Activated CD8-positive, alpha-beta memory T cell treated with anti-CD3 and anti-CD28 coated beads for 48 hours (primary cell): ENCODE measurements at places on chromosomes 6 and 20.
A peak's percentile ranks its signal among the peaks of the same experiment; 100 is the strongest.

- DNase-seq: no peak
Measured at GRCh38 chr20:1382670-1383069, 10.2 kb downstream of the FKBP1A start.

- no peak for DNase-seq
Measured at GRCh38 chr6:21469213-21469612, 124.3 kb upstream of the SOX4 start.

GRCh38 chr6:89145956-89146717 lies at the start of gene PM20D2:
TSS of gene PM20D2 (plus strand) at chr6:89146055. CDS start at chr6:89146145, 90 bp downstream.
- DNase-seq: peak; percentile 62

GRCh38 chr6:44268095-44268628 lies 2.1 kb upstream of the TMEM151B start:
- no peak for DNase-seq

GRCh38 chr20:57175397-57176010 lies 90.9 kb downstream of the BMP7 start:
- no peak for DNase-seq

DNA sequence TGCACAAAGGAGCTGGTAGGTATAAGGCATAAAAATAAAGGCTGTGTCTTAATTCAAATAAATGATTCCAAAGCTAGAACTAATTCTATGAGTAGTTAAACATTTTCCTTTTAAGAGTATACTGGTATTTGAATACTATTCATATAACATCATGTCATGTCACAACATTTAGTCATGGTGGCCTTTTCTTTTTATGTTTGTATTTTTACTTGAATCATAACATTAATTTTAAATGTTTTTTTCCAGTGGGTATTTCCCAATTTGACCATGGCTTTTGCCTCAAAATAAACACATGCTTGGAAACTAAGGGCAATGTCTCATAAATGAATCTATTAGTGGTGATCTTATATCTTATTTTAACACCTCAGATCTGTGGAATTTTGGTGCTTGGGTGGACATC lies 177.1 kb downstream of the CD109 start:
- DNase-seq: no peak

DNA sequence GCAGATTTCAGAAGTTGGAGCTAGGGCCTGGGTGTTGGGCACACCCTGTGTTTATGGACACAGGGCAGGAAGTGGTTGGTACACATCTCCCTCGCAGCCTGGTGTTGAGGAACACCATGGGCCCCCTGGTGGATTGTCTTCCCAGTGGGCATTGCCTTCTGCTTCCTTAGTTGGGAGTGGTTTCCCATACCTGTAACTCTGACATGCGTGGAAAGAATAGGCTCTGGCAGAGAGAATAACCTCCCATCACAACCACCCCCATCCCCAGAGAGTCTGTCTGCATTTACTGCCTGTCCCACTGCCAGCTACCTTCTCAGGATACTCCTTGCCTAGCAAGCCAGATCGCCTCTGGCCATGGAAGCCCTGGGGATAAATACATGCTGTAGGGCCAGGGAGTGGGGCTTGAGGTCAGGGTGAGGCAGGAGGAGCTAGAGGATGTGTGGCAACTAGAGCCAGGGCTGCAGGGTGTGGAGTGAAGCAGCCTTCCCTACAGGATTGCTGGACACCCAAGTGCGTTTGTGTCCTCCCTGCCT lies 14.7 kb downstream of the LRRC73 start:
- no peak for DNase-seq

GRCh38 chr20:62120990-62121775 lies 1.1 kb upstream of the LSM14B start:
- no peak for DNase-seq

DNA sequence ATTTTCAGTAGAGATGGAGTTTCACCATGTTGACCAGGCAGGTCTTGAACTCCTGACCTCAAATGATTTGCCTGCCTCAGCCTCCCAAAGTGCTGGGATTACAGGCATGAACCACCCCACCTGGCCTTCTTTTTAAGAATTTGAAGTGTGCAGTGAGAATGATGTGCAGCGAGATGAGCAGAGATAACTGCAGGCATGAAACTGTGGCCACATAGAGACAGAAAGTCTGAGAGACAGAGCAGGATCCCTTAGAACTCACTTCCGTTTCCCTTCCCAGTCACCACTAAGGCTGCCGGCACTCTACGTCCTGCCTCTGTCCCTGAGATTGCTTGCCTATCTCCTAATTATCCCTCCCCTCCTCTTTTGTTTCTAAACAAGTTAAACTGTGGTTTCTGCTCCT lies 27.2 kb downstream of the IL22RA2 start:
- DNase-seq: no peak

DNA sequence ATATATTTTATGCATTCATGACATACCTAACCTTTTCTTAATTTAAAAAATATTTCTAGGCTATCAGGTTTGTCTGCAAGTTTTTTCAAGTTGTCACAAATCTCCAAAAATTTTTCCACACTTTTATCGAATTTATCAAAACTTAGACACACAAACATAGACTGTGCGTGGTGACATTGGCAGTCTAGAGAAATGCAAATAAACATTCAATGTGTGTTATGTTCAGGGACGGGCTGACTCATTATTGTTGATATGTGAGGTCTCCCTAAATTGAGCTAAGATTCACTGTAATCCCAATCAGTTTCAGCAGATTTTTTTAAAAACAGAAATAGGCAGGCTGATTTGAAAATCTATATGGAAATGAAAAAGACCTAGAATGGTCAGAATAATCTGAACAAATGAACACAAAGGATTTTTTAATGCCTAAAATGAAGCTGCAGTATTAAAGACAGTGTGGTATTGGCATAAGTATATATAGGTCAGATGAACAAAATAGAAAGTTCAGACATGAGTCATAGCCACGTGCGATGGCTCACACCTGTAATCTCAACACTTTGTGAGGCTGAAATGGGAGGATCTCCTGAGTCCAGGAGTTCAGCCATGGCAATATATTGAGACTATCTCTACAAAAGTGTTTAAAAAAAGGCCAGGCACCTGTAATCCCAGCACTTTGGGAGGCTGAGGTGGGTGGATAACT lies 19.2 kb downstream of the BLTP3A start:
- DNase-seq: no peak

DNA sequence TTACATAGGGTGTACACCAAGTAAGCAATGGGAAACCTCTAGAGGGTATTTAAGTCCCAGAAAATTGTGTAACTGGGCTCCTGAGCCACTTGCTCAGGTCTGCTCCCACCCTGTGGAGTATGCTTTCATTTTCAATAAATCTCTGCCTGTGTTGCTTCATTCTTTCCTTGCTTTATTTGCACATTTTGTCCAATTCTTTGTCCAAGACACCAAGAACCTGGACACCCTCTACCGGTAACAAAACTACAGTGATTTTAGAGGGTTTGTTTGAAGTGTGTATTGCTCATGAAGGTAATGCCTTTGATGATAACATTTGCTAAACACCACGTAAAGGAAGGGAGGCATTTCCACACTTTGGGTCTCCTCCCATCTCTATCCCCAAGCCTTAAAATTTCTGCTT lies 46.2 kb downstream of the MYB start:
- DNase-seq: no peak

DNA sequence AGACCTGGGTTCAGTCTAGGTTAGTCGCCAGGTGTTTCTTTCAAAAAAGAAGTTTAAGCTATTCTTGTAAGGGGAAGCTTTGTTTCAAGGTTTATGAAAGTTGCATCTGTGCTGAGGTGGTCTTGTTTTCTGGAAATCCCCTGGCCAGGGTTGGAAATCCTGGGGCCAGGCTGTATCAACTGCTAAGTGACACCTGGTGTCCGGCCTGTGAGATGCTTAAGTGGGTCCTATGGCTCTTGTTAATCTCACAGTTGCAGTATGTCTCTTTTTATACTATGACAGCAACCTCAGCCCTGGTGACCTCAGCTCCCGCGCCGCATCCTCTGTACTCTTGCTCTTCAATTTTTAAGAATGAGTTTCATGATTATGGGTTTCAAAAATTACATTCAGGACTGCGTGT lies 72.0 kb downstream of the CHMP4B start:
- DNase-seq: no peak

GRCh38 chr6:90118581-90118980 lies 178.1 kb downstream of the BACH2 start:
- no peak for DNase-seq

GRCh38 chr20:63058696-63059335 lies 52.1 kb upstream of the BHLHE23 start:
- DNase-seq: no peak

DNA sequence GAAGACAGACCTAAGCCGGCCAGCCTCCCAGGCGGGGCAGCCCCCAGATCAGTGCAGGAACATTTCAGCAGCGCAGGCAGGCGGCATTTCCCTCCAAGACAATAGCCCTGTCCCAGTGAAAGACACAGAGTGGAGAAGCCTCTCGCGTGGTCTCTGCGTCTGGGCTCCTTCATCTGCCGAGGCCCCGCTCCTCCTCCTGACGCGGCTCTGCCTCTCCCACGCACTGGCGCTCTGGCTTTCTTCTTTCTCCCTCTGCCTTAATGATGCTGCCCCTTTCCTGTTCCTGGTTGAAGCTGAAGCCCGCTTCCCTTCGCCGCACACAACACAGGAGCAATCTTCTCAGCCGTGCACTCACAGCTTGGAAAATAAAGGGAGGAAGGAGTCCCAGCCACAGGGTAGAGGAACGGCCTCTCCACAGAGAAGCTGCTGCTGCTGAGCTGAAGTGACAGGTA lies 347.5 kb downstream of the CDH4 start:
- DNase-seq: no peak

- no peak for DNase-seq
Measured at GRCh38 chr20:11702721-11703518, 214.8 kb upstream of the BTBD3 start.

DNA sequence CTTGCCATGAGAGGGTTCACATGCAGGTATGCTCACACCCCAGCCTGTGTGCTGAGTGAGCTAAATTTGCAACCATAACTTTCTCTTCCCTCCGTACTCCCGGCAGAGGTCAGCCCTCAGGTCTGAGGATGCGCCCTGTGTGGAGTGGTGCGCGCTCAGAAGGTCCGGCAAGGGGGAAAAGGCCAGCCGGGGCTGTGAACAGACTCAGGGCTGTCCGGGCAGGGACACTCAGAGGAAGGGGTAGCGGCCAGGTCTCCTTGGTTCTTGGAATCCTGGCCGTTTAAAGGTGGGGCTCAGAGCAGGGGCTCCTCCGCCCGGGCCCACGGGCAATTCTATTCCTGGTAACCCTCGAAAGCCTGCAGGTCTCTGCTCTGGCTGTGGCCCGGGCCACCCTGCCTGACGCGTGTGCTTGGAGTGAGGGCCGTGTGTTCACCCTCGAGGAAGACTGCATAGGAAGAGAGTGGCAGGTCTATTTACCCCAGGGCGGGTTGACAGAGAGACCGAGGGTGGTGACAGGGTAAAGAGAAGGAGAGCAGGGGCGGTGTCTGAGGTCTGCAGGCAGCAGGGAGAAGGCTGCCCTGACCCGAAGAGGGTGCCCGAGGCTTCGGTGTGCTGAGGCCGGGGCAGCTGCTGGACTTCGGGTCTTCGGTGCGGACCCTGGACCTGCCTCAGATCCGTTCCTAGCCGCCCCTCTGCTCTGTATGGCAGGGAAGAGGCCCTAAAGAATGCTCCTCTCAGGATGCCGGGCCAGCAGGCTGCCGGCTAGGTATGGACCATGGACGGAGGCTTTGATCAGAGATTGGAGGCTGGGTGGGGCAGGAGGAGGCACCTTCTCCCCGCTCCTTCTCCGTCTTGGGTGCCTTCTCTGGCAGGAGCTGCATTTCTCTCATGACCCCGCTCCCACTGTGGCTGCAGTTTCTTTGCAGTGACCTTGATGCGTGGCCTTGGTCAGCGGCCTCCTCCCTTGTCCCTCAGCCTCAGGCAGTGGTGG lies 131.1 kb upstream of the ARMC2 start:
- no peak for DNase-seq

- no peak for DNase-seq
Measured at GRCh38 chr6:143022587-143022986, 38.1 kb upstream of the AIG1 start.

DNA sequence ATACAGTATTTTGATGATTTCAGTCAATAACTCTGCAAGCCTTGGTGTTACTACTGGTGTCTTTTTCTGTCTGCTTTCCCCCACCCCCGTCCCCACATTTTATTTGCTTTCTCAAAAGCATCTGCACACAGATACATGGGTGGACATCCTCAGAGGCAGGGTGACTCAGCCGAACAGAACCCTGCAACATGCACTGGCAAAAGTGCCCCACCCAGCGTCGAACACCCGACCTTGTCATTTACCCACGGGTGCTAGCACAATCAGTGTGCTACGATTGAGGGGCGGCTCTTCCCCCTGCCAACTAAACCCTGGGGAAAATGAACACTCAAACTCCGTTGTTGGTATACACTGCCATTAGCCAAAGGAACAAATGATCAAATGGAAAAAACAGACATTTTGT lies 115.9 kb upstream of the NAA20 start:
- DNase-seq: no peak

DNA sequence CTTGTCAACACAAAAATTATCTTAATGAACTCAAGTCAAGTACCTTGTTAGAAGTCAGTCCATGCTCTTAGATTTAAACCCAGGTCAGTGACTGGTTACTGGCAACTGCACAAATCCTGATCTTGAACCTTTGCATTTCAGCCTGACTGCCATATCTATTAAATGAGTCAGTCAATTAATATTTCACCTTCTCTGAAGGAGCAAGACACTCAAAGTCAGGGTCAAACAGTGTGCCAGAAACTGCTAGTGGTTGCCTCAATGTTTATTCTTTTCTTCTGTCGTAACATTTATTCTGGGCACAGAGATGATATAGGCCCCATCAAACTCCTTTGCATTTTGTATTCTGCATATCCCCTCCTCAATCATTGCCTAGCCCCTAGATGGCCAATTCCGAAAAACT lies 193.9 kb upstream of the MOCS1 start:
- no peak for DNase-seq

GRCh38 chr6:117142995-117143394 lies 122.4 kb upstream of the VGLL2 start:
- no peak for DNase-seq

GRCh38 chr6:160035693-160036330 lies 66.9 kb downstream of the IGF2R start:
- no peak for DNase-seq

DNA sequence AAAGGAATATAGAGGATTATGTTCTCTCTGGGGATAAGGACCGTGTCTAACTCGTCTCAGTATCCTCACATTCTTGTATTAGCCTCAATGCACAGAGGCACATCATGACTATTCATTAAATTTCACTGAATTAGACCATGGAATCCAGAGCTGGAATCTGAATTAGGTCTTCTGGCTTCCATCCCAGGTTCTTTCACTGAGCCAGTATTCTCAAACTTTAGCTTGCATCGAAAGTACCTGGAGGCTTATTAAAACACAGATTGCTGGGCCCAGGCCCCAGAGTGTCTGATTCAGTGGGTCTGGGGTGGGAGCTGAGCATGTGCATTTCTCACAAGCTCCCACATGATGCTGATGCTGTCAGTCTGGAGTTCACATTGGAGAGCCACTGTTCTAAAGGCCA lies 142.0 kb downstream of the UST start:
- no peak for DNase-seq

GRCh38 chr6:89944826-89945407 lies 50.6 kb downstream of the GJA10 start:
- DNase-seq: no peak
